Body of pancreas (tissue), 4 donors: ENCODE measurements at places on chromosomes 12 and 14. TPM values are rescaled to one million over a fixed set of nuclear protein-coding genes. Genes with fewer than 3 reads are reported as not detected.

DNA sequence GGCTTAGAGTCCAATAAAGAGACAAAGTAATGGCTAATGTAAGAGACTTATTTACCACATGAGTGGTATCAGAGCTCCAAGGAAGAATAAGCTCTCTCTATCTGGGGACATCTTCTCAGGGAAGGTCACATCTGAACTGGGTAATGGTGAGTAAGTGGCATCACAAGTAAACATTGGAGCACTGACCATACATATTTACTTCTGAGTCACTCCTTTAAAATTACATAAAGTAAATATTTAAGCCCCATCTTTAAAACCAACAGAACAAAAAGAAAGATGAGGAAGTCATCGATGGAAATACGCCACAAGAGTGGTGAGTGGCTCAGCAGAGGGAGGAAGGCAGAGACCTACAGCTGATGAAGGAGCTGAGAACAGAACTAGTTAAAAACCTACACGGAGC lies 159.9 kb downstream of the DUSP6 start:
- no peaks in the 10 kb centered on the region for H3K36me3 ChIP-seq
- H3K4me1 ChIP-seq, result no peaks in the 10 kb centered on the region
- no peak overlapping the region for H3K4me3 ChIP-seq
- no peak for DNase-seq
- H3K27ac ChIP-seq, result no peak overlapping the region

FOXN3 gene
- total RNA-seq, result 42.3 TPM

DNA sequence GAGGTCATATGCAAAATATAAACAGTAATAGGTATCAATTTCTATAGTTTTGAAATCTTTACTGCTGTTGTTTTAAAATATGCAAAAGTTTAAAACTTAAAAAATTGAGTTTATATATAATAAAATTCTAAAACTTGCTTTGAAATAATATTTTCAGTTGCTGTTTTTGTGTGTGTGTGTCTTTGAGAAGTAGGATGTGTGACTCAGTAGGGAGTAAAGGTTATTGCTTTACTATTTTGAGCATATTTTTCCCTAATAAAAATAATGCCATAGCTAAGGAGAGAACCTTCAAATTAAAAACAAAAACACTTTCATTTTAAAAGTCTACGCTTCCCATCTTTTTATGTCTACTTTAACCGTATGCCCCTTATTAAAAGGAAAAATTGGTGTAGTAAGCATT lies 238.1 kb downstream of the FBXL14 start:
- H3K4me3 ChIP-seq, result no peak overlapping the region
- H3K36me3 ChIP-seq, result no peaks in the 10 kb centered on the region
- H3K27me3 ChIP-seq, result no peaks in the 10 kb centered on the region
- no peaks in the 10 kb centered on the region for H3K4me1 ChIP-seq
- no peak overlapping the region for H3K27ac ChIP-seq

CCDC175 gene
- not detected for total RNA-seq

- H3K4me3 ChIP-seq, result no peak overlapping the region
- no peaks in the 10 kb centered on the region for H3K27me3 ChIP-seq
- DNase-seq, result peak; percentile 65
- peak overlapping the region; percentile 62 for H3K27ac ChIP-seq
- H3K4me1 ChIP-seq, result peaks cover 23% of the 10 kb centered on the region
Observed at GRCh38 chr14:34693228-34693939, 21.0 kb downstream of the CFL2 start.

PRH2 gene
- not detected for total RNA-seq

- no peak overlapping the region for H3K4me3 ChIP-seq
- no peak for DNase-seq
- no peaks in the 10 kb centered on the region for H3K36me3 ChIP-seq
- no peaks in the 10 kb centered on the region for H3K27me3 ChIP-seq
- no peak overlapping the region for H3K27ac ChIP-seq
Observed at GRCh38 chr14:72380456-72380855, 448.2 kb downstream of the RGS6 start.

GRCh38 chr12:53862831-53863230 lies 75.8 kb upstream of the HOXC13 start:
- H3K36me3 ChIP-seq, result no peaks in the 10 kb centered on the region
- H3K27me3 ChIP-seq, result no peaks in the 10 kb centered on the region
- no peak for DNase-seq
- no peak overlapping the region for H3K4me3 ChIP-seq
- H3K4me1 ChIP-seq, result no peaks in the 10 kb centered on the region

TAS2R19 gene
- 4.2 TPM for total RNA-seq

DNA sequence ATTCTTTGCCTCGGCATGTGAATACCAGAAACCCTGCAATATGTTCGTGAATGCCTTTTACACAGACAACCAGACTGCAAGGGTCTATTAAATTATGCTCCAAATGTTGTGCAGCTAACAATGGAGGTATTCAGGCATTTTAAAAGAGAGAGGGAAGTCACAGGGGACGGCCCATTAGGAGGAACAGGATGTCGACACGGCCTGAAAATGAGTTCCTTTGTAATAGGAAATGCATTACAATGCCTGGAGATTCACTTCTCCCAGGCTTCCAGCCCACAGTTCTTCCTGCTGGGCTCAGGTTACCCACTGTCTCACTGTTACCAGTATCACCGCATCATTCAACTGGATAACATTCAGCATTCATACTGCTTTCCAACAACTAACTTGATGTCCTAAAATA lies 2.5 kb downstream of the DUSP6 start:
- no peaks in the 10 kb centered on the region for H3K36me3 ChIP-seq
- H3K27ac ChIP-seq, result no peak overlapping the region
- peaks cover 47% of the 10 kb centered on the region for H3K4me1 ChIP-seq

DNA sequence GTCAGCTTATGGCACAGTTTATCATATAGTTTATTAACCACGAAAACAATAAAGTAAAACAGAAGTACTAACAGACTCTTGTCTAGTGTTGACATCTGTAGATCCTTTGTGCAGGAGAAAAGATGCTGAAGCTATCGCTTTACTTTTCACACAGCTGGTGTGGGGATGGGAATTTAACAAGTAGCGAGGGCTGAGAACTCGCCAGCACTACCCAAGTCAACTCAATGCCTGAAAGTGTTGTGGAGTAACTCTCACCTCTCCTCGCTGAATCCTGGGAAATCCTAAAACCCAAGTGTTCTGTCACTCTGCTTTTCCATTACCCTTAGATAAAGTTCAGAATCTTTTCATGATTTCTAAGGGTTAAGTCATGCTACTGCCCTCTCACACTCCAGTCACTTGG lies 264.2 kb downstream of the BMP4 start:
- no peaks in the 10 kb centered on the region for H3K4me1 ChIP-seq
- no peak for DNase-seq
- H3K36me3 ChIP-seq, result no peaks in the 10 kb centered on the region
- H3K4me3 ChIP-seq, result no peak overlapping the region
- no peaks in the 10 kb centered on the region for H3K27me3 ChIP-seq

ENDOU gene
- total RNA-seq, result not detected

PDZRN4 gene
- 0.52 TPM for total RNA-seq

CEP170B gene
- 23.6 TPM for total RNA-seq

DNA sequence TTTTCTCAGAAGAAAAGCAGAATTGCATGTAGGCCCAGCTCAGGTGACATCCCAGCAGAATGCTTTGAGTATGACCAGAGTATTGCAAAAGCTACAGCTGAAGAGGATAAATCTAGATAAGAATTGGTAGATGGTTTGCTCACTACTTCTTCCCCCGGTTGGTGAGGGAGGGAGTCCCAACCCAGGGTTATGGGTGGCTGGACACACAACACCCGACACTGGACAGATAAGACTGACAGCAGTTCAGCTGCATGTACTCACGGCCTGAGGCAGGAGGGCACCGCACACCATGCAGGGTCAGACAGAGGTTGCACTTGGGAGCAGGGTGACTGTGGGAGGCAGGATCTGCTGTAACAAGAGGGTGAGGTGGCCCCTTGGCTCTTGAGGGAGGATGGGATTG lies 1.7 kb upstream of the CLEC4C start:
- H3K27ac ChIP-seq, result no peak overlapping the region
- H3K27me3 ChIP-seq, result no peaks in the 10 kb centered on the region
- no peak overlapping the region for H3K4me3 ChIP-seq
- H3K4me1 ChIP-seq, result no peaks in the 10 kb centered on the region
- no peaks in the 10 kb centered on the region for H3K36me3 ChIP-seq
- no peak for DNase-seq

DNA sequence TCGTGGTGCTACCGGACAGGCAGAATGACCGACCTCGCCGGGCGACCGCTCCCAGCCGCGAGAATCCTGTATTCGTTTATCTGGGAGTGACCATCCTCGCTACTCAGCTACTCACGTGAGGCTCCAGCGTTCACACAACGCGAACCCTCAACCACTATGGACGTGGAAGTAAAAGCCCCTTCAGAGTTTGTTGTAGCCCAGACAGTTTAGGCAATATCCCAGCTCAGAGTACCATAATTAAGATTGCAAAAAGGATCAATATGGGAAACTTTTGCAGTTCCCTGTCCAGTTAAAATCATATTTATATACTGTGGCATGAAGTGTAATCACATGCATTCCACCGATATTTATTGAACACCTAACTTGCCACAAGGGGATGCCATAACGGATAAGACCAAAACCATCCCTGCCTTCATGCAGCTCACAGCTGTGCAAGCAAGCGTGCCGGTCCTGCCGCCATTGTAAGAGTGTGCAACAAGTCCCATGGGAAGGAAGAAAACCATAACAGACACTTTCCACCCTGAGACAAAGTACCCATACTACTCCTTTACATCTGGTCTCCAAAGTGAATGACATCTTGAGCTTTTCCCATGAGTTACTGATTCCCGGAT lies 938 bp upstream of the MAX start:
- H3K36me3 ChIP-seq, result no peaks in the 10 kb centered on the region
- H3K27ac ChIP-seq, result peak overlapping the region; percentile 70
- peak overlapping the region; percentile 95 for H3K4me3 ChIP-seq

GRCh38 chr12:104435175-104435574 lies 21.6 kb upstream of the CHST11 start:
- H3K36me3 ChIP-seq, result no peaks in the 10 kb centered on the region
- no peak for DNase-seq
- no peak overlapping the region for H3K4me3 ChIP-seq
- no peaks in the 10 kb centered on the region for H3K4me1 ChIP-seq
- no peaks in the 10 kb centered on the region for H3K27me3 ChIP-seq

KLHL42 gene
- 32.7 TPM for total RNA-seq

RGS6 gene
- 1.3 TPM for total RNA-seq

MDGA2 gene
- total RNA-seq, result not detected

DNA sequence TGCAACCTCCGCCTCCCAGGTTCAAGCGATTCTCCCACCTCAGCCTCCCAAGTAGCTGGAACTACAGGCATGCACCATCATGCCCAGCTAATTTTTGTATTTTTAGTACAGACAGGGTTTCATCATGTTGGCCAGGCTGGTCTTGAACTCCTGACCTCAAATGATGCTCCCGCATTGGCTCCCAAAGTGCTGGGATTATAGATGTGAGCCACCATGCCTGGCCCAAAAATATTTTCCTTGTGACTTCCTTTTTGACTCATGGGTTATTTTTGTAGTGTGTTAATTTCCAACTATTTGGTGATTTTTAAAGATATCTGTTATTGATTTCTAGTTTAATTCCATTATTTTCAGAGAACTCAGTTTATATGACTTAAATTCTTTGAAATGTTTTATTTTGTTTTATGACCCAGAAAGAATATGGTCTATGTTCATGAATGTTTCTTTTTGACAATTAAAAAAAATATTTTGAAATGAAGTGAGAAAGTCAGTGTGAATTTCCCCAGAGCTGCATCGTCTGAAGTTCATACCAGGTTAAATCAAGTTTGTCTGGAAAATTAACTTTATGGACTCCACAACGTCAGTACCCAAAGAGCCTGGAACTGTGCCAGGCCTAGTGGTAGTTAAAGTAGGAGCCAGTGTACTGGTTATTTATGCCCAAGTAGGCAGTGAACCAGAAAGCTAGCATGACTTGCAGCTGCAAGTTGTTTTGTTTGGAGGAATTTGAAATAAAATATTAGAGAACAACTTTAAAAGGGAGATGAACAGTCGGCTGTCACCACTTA lies 2.8 kb upstream of the CDKL1 start:
- no peaks in the 10 kb centered on the region for H3K27me3 ChIP-seq
- peaks cover 16% of the 10 kb centered on the region for H3K4me1 ChIP-seq
- no peak overlapping the region for H3K27ac ChIP-seq
- peak; percentile 26 for DNase-seq

DNA sequence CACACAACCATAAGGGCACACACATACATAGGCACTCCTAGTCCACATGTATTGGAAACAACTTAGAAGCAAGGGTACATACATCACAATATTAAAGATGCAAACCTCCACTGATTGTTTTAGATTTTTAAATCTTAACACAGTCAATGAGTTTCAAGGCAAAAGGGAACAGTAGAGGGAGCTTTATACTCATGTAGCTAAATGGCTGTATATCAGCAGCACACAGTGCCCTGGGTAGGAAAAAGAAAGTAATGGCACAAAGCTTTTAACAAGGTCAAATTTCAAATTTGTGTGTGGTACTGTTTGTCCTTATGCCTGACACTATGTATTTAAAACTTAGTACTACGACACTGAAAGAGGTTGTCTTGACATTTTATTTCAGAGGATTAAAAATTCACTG lies 262.0 kb downstream of the MED13L start:
- no peaks in the 10 kb centered on the region for H3K27me3 ChIP-seq
- peaks cover 7% of the 10 kb centered on the region for H3K36me3 ChIP-seq
- H3K4me1 ChIP-seq, result peaks cover 18% of the 10 kb centered on the region
- H3K4me3 ChIP-seq, result no peak overlapping the region

GRCh38 chr12:66071549-66071948 lies 59.0 kb downstream of the LLPH start:
- no peaks in the 10 kb centered on the region for H3K27me3 ChIP-seq
- H3K4me3 ChIP-seq, result no peak overlapping the region
- no peak for DNase-seq
- H3K4me1 ChIP-seq, result no peaks in the 10 kb centered on the region
- no peak overlapping the region for H3K27ac ChIP-seq

GRCh38 chr14:74424606-74425005 lies 1.4 kb downstream of the SYNDIG1L start:
- peaks cover 6% of the 10 kb centered on the region for H3K4me1 ChIP-seq
- no peaks in the 10 kb centered on the region for H3K36me3 ChIP-seq
- H3K4me3 ChIP-seq, result no peak overlapping the region
- no peak overlapping the region for H3K27ac ChIP-seq
- DNase-seq, result no peak

PDE3A gene
- 28.3 TPM for total RNA-seq

NPAS3 gene
- 0.33 TPM for total RNA-seq

DNA sequence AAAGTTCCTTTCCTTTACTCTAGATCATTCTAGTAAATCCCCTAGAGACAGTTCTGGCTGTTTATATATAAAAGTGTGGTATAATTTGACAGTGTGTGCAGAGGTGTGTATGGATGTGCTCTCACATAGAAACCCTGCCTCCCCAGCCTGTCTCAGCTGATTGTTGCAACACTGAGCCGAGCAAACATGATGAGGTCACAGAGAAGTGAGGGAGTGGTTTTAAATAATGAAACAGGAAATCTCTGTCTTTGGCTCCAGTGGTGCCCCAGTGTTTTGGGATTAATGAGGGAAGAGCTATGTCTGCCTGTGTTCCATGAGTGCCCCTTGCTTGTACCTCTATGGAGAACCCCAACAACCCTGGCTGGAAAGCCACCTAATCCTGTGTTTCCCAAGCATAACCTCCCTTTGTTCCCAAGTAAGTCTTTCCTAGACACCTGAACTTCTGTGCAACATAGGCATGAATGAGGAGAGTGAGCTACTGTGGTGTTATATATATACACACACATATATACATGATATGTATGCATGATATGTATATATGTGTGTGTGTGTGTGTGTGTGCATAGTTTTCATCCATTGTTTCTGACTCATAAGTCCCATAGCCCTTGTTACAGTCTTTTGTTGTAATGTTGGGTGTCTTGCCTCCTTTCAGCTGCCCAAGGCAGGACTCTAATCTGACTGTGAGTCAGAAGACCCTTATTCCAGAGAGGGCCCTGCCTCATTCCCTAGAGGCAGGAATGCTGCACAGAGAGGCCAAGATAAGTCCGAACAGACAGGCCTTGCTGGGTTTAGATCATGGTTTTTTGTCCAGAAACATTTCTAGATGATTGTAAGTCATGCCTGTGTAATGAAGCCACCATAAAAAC lies 18.0 kb downstream of the TRAF3 start:
- H3K36me3 ChIP-seq, result no peaks in the 10 kb centered on the region
- H3K4me1 ChIP-seq, result peaks cover 6% of the 10 kb centered on the region
- no peaks in the 10 kb centered on the region for H3K27me3 ChIP-seq

GALNT9 gene
- total RNA-seq, result not detected
